Spleen (tissue), 13 donors: ENCODE measurements at places on chromosomes 12 and 14. TPM values are rescaled to one million over a fixed set of nuclear protein-coding genes. Genes with fewer than 3 reads are reported as not detected.
A peak's percentile ranks its signal among the peaks of the same experiment; 100 is the strongest.

DNA sequence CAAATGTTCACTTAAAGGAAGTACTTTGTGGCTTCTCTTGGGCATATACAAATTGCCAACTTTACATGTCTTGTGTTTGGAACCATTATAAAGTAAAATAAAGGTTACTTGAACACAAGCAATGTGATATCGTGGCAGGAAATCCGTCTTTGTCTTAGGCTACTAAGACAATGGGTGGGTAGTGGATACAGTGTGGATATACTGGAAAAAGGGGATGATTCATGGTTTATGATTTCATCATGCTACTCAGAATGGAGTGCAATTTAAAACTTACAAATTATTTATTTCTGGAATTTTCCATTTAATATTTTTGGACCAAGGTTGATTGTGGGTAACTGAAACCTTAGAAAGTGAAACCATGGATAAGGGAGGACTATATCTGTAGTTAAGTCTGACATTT, 48.4 kb downstream of the MYRFL start:
- no peak overlapping the region for H3K27ac ChIP-seq
- no peaks in the 10 kb centered on the region for H3K36me3 ChIP-seq
- no peak for DNase-seq

GRCh38 chr14:53146739-53147138, 6.4 kb downstream of the DDHD1 start:
- DNase-seq, result no peak
- H3K4me1 ChIP-seq, result peaks cover 51% of the 10 kb centered on the region
- H3K27ac ChIP-seq, result no peak overlapping the region
- H3K4me3 ChIP-seq, result no peak overlapping the region
- no peaks in the 10 kb centered on the region for H3K27me3 ChIP-seq

DNA sequence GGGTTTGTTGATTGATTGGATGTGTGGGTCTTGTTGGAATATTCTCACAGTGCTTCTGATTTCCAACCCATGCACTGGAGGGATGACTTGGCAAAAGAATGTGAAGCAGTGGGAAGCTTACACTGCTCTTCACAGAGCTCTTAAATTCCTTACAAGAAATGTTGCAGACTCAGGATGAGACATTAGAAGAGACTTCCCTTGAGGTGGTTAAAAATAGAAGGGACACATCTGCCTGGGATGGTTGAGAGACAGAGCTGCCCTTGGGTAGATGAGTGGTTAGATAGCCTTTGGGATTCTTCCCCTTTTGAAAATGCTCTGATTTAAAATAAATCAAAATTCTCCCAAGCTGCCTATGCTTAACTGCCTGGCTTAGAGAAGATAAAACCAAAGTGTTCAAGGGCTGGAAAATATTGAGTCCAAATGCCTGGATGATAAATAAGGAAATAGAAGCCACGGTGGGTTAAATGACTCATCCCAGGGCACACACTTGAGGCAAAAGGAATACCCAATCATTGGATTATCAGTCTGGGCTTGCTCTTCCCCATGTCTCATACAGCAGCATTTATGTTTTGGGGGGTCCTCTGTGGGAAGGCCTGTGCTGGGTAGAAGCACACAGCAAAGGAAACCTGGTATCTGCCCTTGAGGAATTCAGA, 264.3 kb downstream of the AKAP6 start:
- no peaks in the 10 kb centered on the region for H3K4me1 ChIP-seq
- H3K4me3 ChIP-seq, result no peak overlapping the region
- no peak for DNase-seq
- H3K27ac ChIP-seq, result no peak overlapping the region

- no peak for DNase-seq
- H3K36me3 ChIP-seq, result peaks cover 21% of the 10 kb centered on the region
- H3K4me1 ChIP-seq, result peaks cover 58% of the 10 kb centered on the region
These were observed 14.4 kb downstream of the OXA1L start for GRCh38 chr14:22780941-22781300.

GRCh38 chr12:82866227-82866775, 179.6 kb downstream of the TMTC2 start:
- no peaks in the 10 kb centered on the region for H3K27me3 ChIP-seq
- H3K4me3 ChIP-seq, result no peak overlapping the region
- no peaks in the 10 kb centered on the region for H3K36me3 ChIP-seq
- no peaks in the 10 kb centered on the region for H3K4me1 ChIP-seq
- DNase-seq, result no peak

- peaks cover 8% of the 10 kb centered on the region for H3K36me3 ChIP-seq
- H3K4me3 ChIP-seq, result no peak overlapping the region
- H3K27me3 ChIP-seq, result no peaks in the 10 kb centered on the region
- H3K27ac ChIP-seq, result no peak overlapping the region
- no peak for DNase-seq
- H3K4me1 ChIP-seq, result peaks cover 4% of the 10 kb centered on the region
These were observed 76.0 kb downstream of the CHGA start for GRCh38 chr14:92998946-92999345.

DNA sequence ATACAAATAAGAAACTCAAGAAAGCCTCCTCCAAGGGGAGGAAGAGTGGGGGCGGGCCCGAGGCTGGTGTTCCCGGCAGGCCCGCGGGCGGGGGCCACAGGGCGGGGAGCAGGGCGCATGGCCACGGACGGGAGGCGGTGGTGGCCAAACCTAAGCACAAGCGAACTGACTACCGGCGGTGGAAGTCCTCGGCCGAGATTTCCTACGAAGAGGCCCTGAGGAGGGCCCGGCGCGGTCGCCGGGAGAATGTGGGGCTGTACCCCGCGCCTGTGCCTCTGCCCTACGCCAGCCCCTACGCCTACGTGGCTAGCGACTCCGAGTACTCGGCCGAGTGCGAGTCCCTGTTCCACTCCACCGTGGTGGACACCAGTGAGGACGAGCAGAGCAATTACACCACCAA, 8.7 kb downstream of the DACT1 start:
- no peak overlapping the region for H3K4me3 ChIP-seq
- H3K27me3 ChIP-seq, result no peaks in the 10 kb centered on the region
- no peak overlapping the region for H3K27ac ChIP-seq

GRCh38 chr14:60636879-60637478, 12.3 kb downstream of the SIX1 start:
- no peaks in the 10 kb centered on the region for H3K4me1 ChIP-seq
- no peaks in the 10 kb centered on the region for H3K36me3 ChIP-seq
- no peak for DNase-seq

DNA sequence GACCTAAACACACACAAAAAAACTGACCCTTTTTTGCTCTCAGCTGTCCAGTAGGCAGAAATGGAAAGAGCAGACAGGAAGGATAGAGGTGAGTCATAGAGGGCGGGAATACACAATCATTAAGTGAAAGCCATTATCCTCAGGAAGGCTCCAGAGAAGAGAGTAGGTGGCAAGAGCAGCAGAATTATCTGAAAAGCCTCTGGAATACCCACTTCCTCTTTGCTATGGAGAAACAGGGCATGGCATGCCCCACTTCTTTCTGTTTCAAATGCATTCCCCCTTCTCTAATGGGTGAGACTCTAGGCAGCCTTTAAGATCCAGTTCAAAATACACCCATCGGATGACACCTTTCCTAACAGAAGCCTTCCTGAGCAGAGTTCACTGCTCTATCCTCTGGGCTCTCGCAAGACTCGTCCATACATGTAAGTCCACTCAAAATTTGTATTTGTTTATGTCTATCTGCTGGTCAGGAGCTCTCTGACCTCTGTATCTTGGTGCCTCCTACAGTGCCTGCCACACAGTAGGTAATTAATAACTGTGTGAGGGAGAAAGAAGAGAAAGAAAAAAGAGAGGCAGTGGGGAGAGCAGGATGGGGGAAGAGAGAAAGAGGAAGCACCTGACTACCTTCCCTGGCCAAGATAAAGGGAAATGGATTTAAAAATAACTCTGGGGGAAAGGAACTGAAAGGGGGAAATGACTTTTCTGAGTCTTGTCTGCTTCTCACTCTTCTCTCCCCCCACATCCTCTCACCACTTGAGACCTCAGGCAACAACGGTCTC, 8.5 kb downstream of the KLHL33 start:
- H3K27me3 ChIP-seq, result no peaks in the 10 kb centered on the region
- H3K4me1 ChIP-seq, result peaks cover 47% of the 10 kb centered on the region
- no peaks in the 10 kb centered on the region for H3K36me3 ChIP-seq

GRCh38 chr12:97630875-97631274, 168.3 kb downstream of the RMST start:
- no peak for DNase-seq
- no peaks in the 10 kb centered on the region for H3K4me1 ChIP-seq
- H3K27me3 ChIP-seq, result no peaks in the 10 kb centered on the region

GRCh38 chr12:52613384-52614030, 4.9 kb downstream of the KRT73 start:
- no peak overlapping the region for H3K27ac ChIP-seq
- H3K36me3 ChIP-seq, result no peaks in the 10 kb centered on the region
- peaks cover 21% of the 10 kb centered on the region for H3K27me3 ChIP-seq
- H3K4me1 ChIP-seq, result no peaks in the 10 kb centered on the region

DNA sequence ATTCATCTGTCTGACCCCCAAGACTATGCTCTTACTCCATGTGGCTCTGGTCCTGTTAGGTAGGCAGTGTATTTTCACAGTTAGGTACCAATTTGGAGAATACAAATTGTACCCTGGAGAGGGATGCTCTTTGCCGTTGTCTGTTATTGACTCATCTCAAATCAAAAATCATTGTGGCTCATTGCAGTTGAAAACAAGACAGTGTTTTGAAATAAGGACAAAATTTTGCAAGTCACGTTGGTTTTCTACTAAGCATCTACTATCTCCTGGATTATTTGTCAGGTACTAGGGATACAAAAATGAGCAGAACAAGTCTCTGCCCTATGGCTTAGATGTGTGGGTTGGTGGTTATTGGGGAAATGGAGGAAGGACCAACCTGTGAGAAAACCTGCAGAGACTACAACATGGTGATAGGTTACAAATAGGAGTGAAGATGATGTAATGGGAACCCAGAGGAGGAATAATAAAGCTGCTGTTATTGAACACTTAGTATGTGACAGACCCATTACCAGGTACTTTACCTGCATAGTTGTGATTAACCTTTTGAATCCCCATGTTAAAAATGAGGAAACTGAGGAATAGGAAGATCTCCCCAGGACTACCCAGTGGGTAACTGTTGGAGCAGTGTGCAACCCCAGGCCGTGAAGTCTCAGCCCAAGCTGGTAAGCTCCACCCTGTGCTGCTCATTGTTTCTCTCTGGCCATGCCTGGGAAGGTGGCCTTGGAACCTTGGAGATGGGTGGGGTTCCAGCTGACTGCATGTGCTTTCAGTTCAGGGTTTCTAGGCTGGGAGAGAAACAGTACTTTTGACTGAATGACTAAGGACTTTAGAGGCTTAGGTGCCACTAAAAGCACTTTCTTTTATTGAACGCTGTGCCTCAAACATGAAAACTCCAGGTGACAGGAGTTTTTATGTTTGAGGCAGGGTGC, 72.9 kb upstream of the SRSF5 start:
- H3K4me1 ChIP-seq, result peaks cover 49% of the 10 kb centered on the region
- no peaks in the 10 kb centered on the region for H3K27me3 ChIP-seq
- no peak overlapping the region for H3K4me3 ChIP-seq
- peak; percentile 81 for DNase-seq
- peak overlapping the region; percentile 90 for H3K27ac ChIP-seq

DNA sequence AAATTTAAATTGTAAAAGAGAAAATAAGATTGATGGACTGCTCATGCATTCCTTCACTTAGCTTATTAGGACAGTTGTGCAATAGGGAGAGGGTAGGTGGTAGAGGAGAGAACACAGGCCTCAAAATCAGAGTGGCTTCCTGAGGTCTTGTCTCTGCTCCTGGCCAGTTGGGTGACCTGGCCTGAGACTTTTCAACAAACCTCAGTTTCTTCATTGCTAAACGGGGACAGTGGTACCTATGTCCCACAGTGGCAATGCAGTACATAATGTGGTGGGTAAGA, 2.6 kb downstream of the MAP3K12 start:
- no peaks in the 10 kb centered on the region for H3K27me3 ChIP-seq
- peaks cover 69% of the 10 kb centered on the region for H3K4me1 ChIP-seq
- no peaks in the 10 kb centered on the region for H3K36me3 ChIP-seq
- H3K27ac ChIP-seq, result no peak overlapping the region
- H3K4me3 ChIP-seq, result no peak overlapping the region

DNA sequence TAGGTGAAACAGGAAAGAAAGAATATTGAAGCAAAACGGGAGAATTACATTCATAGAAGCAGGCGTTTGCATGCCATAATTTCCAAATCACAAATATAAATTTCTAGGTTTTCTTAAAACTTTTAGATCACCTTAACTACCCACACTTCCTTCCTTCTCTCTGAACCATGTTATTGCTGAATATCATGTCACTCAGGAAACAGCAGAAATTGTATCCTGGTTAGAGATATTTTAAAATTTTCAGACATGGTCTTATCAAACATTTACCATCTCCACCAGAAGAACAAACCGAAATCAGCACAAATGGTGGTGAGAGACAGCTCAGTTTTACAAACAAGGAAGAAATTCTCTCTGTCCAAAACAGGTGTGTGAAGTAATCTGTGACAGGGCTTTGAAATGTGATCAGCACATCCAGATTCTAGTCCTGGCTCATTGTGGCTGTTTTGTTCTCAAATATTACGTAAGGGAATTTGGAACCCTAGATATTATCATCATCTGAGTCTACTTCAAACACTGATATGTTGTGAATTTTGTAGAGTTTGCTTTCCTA, 16.3 kb downstream of the TESPA1 start:
- peaks cover 39% of the 10 kb centered on the region for H3K36me3 ChIP-seq
- H3K4me1 ChIP-seq, result no peaks in the 10 kb centered on the region
- H3K27me3 ChIP-seq, result no peaks in the 10 kb centered on the region
- no peak overlapping the region for H3K4me3 ChIP-seq
- DNase-seq, result no peak

DNA sequence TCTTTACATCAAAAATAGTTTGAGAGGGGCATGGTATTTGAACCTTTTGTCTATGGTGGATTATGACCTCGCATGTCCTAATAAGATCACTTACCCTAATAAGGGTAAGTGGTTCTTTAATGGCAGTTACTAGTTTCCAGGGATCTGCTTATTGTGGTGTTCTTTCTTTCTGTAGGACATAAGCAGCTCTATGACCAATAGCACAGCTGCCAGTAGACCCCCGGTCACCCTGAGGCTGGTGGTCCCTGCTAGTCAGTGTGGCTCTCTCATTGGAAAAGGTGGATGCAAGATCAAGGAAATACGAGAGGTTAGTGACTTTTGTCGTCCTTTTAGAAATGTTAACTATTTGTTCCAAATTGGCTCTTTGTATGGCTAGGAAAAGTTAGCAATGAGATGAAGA, 7.2 kb downstream of the PCBP2 start:
- DNase-seq, result no peak
- H3K27me3 ChIP-seq, result no peaks in the 10 kb centered on the region
- peaks cover 50% of the 10 kb centered on the region for H3K4me1 ChIP-seq
- H3K36me3 ChIP-seq, result peaks cover 100% of the 10 kb centered on the region
- no peak overlapping the region for H3K4me3 ChIP-seq
- H3K27ac ChIP-seq, result no peak overlapping the region

The EIF2S3B gene
- 0.79 TPM for total RNA-seq

The HOXC6 gene
- 0.40 TPM for total RNA-seq

The FLVCR2 gene
- 35.1 TPM for total RNA-seq

The SMIM41 gene
- total RNA-seq, result 2.3 TPM

The CFAP54 gene
- total RNA-seq, result 2.7 TPM

The SYT1 gene
- total RNA-seq, result 5.0 TPM

The KRT72 gene
- 0.64 TPM for total RNA-seq

The ACOT6 gene
- not detected for total RNA-seq

The AKAP5 gene
- total RNA-seq, result 1.8 TPM

The CACNA2D4 gene
- 10.0 TPM for total RNA-seq

The RNF34 gene
- 51.7 TPM for total RNA-seq
